ENCODE measurements at places on chromosomes 12 and 14. TPM values are rescaled to one million over a fixed set of nuclear protein-coding genes. Genes with fewer than 3 reads are reported as not detected.

RFLNA gene
- not detected for total RNA-seq

SLC39A5 gene
- 0.87 TPM for total RNA-seq

DPY19L2 gene
- not detected for total RNA-seq

PPP1CC gene
- 170 TPM for total RNA-seq

RASAL1 gene
- total RNA-seq = 14.9 TPM

PHETA1 gene
- 26.2 TPM for total RNA-seq

DNA sequence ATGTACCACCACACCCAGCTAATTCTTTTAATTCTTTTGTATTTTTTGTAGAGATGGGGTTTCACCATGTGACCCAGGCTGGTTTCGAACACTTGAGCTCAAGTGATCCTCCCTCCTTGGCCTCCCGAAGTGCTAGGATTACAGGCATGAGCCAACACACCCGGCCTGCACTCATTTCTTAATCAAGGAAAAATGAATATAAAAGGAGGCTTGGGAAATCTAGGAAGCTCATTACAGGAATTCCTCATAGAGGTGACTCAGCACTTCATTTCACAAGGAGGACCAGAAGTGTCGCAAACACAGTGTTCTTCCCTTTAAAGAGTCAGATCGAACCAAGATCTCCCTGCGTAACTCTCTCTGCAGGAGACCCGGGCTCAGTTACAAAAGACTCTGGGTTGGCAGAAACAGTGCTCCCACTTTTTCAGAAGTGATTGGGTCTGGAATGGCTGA lies 30.3 kb downstream of the NFKBIA start:
- DNase-seq = peak; percentile 92

DNA sequence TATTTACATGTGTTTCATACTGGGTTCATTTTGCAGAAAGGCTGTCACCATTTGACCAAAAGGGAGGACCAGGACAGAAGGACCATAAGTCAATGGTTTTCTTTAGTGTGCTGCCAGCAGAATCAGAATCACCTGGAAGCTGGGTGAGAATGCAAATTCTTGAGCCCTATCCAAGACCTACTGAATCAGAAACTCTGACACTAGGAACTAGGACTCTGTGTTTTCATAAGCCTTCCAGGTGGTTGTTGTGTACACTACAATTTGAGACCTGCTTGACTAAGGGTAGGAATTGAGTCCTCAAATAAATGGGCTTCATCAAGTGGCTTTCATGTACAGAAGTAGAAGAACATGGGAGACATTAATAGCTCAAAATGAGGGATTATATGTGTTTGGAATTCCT lies 32.2 kb downstream of the PDE6H start:
- no peak for DNase-seq

DNA sequence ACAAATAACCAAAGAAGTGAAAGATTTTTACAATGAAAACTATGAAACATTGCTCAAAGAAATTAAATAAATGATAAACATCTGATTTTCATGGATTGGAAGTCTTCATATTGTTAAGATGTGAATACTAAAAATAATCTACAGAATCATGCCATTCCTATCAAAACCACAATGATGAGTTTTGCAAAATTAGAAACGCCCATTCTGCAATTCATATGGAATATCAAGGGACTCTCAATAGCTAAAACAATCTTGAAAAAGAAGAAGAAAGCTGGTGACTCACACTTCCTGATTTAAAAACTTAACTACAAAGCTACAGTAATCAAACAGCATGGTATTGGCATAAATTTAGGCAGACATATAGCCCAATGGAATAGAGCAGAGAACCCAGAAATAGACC lies 40.2 kb upstream of the CCT2 start:
- DNase-seq = no peak

DNA sequence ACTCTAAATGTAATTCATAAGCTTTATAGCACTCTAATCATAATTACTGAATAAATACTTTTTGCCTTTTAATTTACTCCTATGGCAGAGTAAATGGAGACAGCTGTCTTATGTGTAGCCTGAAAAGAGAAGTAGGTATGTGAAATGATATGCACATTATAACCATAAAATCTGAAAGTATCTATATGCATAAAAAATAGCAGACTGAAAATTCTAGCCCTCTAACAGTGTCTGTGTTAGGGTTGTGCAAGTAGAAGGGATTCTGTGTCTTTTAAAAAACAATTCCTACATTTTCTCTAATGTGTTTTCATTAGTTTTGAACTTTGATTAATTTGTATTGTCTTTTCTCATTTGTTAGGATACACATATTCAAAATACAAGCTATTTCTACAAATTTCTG lies 94.9 kb downstream of the TXNDC16 start:
- DNase-seq = no peak

GRCh38 chr12:69497308-69498026 lies 27.3 kb downstream of the FRS2 start:
- DNase-seq = no peak

GRCh38 chr14:24847568-24848095 lies 202.3 kb downstream of the STXBP6 start:
- no peak for DNase-seq

DNA sequence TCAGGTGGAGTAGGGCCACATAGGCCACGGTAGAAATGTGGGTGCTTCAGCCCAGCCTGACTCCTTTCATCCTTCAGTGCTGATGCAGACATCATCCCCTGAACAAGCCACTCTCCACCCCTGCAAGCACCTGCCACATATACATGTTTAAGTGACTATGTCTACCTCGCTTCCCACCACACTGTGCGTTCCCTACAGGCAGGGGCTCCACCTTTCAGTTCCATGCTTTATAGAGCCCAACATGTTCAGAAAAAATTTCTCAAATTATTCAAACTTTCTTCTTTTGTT lies 11.6 kb downstream of the SLC7A7 start:
- no peak for DNase-seq

GRCh38 chr14:74954232-74954946 lies 1.0 kb downstream of the PGF start:
- DNase-seq = peak; percentile 48

- DNase-seq = no peak
Measured at GRCh38 chr12:113381220-113381619, 22.5 kb downstream of the SDS start.

DNA sequence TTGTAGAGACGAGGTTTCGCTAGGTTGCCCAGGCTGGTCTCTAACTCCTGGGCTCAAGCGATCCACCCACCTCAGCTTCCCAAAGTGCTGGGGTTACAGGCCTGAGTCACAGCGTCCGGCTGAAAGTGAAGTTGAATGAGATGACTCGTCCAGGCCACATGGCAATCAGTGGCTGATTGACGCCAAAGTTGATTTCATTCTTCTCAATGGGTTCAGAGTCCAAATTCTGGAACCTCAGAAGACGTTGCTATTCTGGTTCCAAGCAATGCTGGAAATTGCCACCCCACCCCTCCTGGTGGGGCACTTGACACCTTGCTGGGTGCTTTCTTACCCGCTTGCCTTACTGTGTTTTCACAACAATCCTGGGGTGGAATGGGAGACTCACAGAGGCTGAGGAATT lies 14.9 kb downstream of the ABCB9 start:
- peak; percentile 65 for DNase-seq

- no peak for DNase-seq
Measured at GRCh38 chr12:100138048-100138802, 4.4 kb downstream of the BLTP3B start.

- no peak for DNase-seq
Measured at GRCh38 chr14:91119556-91120311, 5.9 kb downstream of the DGLUCY start.
